ENCODE measurements at places on chromosomes 2 and 18. TPM values are rescaled to one million over a fixed set of nuclear protein-coding genes. Genes with fewer than 3 reads are reported as not detected.

DNA sequence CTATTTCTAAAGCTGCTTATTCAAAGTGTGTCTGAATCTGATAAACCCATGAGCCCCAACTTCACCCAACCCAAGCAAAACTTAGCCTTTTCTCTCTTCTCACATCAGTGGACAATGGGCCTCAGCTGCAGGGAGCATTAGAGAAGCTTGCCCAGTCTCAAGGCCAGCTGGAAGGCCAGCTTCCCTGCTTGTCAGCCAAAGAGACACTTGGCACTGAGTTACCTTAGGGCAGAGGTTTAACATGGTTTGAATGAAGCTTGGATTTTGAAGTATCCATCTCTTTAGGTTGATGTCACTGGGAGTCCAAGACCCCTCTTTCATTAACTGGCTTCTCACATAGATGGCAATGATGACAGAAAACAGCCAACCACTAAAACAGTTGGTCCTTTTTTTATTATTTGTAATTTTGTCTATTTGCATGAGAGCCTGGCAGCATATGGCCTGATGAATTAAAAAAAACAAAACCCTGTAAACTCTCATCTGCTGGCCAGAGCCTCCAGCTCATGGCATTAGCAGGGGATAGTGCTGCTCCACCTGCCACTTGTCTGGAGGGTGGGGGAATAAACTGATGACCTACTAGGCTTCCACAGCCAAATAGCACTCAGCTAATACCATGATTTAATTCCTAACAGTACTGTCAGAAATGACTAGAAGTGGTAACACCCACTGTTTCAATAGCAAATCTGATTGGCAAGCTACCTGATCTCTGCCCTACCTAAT lies 137.0 kb downstream of the UBE2E3 start:
- DNase-seq = no peak
- no peak overlapping the region for H3K27ac ChIP-seq
- no peak overlapping the region for H3K4me3 ChIP-seq
- H3K4me1 ChIP-seq = peaks cover 15% of the 10 kb centered on the region
- no peaks in the 10 kb centered on the region for H3K27me3 ChIP-seq

DNA sequence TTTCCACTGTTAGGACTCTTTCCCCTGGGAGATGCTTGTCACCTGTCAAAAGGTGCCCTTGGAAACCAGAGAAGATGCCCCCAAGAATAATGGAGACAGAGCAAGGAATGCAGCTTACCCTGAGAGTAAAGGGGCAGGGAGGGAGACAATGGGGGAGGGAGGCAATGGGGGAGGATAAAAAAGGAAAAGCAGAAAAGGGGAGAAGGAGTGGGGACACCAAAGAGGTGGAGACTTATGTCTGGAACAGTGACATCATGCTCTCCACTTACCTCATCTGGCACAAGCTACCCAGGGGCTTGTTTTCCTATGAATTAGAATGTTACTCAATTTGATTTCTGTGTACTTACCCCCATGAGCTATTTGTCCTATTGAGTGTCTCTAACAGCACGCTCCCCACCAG lies 67.9 kb downstream of the MRO start:
- no peaks in the 10 kb centered on the region for H3K36me3 ChIP-seq
- H3K4me1 ChIP-seq = no peaks in the 10 kb centered on the region
- H3K27ac ChIP-seq = no peak overlapping the region
- H3K4me3 ChIP-seq = no peak overlapping the region
- 0 out of 2 replicates have a peak, but pooled peaks cover 14% of the 10 kb centered on the region for H3K27me3 ChIP-seq

DNA sequence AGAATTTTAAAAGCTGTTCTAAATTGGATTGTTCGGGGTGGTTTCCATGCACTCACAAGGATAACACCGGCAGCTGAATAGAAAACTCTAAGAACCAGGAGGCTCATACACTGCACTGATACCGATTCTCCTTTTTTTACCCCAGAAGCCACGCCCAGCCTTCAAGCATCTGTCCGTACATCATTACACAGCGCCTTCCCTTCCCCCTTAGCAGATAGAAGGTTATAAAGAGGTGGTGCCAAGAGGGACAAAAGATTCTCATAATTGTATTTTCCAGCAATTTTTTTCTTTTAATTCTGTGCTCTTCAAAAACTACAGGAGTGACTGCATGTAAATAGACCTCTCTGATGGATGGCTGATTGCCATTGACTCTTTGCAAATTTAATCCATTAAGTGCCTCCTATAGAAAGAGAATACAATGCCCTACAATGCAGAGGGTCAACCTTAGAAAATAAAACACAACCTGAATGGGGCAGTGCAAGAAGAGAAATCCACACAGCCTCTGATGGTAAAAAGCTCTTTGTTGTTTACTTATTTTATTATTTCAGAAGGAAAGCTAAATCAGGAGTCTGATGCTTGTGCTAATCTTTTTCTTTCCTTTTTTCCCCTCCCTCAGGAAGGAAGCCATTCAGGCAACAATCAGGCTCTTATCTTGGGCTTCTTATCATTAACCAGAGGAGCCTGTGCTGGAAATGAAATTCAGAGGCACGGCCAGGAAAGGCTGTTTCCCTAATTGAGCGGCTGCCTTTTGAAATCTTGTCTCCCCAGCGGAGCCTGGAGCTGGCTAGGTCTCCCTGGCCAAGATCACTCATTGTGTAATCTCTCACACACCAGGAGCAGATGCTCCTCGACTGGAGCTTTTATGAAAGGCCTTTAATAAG lies 198.9 kb upstream of the NABP1 start:
- DNase-seq = no peak
- no peak overlapping the region for H3K27ac ChIP-seq
- no peaks in the 10 kb centered on the region for H3K36me3 ChIP-seq
- H3K4me3 ChIP-seq = no peak overlapping the region

GRCh38 chr2:64750817-64751285 lies 97.1 kb upstream of the SERTAD2 start:
- peak; percentile 99 for DNase-seq
- peak overlapping the region; percentile 71 for H3K27ac ChIP-seq
- no peaks in the 10 kb centered on the region for H3K27me3 ChIP-seq

DNA sequence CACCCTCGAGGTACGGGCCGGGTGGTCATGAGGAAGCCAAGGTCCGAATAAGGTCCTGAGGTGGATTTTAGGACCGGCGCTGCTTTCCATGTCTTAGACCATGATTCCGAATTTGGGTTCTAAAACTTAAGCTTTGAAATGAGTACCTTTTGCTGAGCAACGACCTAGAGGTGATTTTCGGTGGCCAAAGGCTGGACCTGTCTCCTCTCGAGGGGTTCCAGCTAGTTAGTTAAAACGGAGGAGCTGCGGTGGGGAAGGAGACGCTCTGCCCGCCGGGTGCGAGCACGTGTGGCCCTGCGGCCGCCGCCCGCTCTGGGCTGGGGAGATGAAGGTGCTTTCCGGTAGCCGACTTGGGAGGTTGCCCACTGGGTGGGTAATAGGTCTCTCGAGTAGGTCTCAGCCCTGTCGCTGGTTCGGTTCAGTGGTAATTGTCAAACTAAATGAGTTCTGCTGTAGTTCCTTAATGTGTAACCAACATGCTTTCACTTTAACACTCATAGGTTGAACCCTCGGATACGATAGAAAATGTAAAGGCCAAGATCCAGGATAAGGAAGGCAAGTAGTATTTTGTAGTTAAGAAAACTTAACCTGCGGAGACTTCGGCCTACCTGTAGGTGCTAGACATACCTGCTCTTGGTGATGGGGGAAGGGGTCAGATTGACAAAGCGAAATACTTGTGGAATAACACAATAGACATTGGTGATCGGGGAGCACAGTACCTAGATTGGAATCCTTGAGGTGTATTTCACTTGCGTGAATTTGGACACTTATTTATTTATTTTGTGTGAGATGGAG lies 572 bp downstream of the RPS27A start:
- H3K27me3 ChIP-seq = no peaks in the 10 kb centered on the region
- H3K27ac ChIP-seq = peak overlapping the region; percentile 85
- peaks cover 43% of the 10 kb centered on the region for H3K36me3 ChIP-seq
- H3K4me1 ChIP-seq = peaks cover 25% of the 10 kb centered on the region
- peak overlapping the region; percentile 98 for H3K4me3 ChIP-seq
- peak; percentile 24 for DNase-seq

DNA sequence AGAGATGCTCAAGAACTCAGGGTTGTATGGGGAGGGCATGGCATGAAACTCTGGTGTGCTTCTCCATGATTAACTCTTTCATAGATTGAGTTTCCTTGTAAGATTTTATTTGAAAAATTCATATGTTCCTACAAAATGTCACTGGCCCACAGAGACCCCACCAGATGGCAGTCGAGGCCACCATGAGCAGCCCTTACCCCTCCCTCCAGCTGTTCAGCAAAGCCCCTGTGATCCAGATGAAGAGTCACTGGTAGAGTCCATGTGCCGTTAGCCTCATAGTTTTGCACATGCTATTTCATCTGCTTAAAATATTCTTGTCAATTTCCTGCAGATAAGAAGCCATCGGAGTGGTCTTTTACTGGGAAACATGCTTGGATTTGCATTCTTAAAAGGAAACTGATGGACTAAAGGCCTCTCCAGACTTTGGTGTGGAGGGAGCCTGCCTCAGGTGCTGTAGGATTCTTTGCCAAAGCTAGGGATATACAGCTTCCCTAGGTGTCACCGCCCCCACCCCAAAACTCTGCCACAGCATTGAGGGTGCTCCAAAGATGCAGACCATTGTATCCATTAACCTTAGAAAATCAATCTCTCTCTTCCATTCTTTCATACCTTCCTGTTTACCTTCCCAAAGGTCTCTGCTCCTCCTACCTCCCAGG lies 18.8 kb downstream of the ZNF385B start:
- peak; percentile 24 for DNase-seq
- no peaks in the 10 kb centered on the region for H3K27me3 ChIP-seq
- no peaks in the 10 kb centered on the region for H3K36me3 ChIP-seq
- H3K4me3 ChIP-seq = no peak overlapping the region
- peaks cover 3% of the 10 kb centered on the region for H3K4me1 ChIP-seq

PSMD1 gene
- 208 TPM for total RNA-seq

FABP1 gene
- total RNA-seq = not detected

SKOR2 gene
- total RNA-seq = not detected

CHRNG gene
- not detected for total RNA-seq

CPO gene
- not detected for total RNA-seq

GPR155 gene
- total RNA-seq = 0.69 TPM
